T-cell (primary cell): ENCODE measurements at places on chromosomes 3 and 15.
A peak's percentile ranks its signal among the peaks of the same experiment; 100 is the strongest.

DNA sequence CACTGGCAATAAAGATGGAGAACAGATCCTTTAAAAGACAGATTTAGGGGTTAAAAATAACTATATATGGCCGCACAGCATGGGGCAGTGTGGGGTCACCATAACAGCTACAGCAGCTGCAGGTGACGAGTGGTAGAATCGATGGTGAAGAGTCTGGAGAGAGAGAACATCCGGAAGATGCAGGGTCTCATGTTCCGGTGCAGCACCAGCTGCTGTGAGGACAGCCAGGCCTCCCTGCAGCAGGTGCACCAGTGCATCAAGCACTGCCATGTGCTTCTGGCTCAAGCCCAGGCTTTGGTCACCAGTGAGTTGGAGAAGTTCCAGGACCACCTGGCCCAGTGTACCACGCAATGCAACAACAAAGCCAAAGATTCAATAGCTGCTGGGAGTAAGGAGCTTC lies 93.7 kb upstream of the IMPG2 start:
- no peak for DNase-seq

DNA sequence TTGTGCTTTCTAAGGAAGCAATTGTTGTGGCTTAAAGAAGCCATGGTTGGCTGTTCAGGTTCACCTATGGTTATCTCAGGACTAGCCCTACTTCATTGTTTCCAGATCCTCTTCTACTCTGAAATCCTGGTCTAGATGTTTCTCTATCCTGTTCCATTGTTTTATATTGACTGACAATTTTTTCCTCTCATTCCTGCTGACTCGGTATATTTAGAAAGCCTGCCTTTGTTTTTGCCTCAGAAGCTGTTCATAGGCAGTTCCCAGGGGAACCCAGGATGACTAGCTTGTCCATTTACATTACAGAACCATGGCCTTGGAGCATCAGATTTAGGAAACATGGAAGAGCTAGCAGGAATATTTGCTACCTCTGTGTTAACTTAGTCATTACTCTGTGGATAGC lies 64.0 kb downstream of the SLC9C1 start:
- no peak for DNase-seq

DNA sequence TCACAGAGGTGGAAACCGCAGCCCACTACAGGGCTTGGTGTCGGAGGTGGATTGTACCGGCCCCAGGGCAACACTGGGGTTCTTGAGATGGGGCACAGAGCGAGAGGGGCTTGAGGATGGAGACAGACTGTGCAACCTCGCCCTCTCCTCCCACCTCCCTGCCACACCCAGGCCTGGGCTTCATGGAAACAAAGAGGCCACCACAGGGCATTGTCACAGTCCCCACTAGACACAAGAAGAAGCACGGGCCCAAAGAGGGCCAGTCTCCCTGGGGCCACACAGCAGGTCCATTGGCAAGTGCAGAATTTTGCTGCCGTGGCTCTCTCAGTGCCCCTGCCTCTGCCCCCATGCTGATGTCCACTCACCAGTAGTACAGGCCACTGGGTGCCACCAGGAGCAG lies 4.1 kb upstream of the CALML4 start:
- no peak for DNase-seq

DNA sequence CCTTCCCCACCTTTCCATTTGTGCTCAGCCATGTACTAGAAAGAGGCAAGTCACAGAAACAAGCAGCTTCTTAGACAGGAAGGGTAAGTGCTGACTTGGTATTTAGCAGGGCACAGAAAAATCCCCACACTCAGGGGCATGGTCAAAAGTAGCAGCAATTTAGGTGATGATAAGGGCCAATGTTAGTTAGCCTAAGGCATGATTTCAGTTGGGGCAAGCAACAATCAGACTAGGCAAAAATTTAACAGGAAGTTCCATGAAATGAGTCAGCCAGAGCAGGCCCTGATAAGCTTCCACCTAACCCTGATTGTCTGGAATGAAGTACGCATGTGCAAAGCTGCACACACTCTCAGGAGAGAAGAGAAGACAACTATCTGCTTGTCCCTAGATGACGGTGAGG lies 423.4 kb upstream of the UBE2E2 start:
- no peak for DNase-seq

DNA sequence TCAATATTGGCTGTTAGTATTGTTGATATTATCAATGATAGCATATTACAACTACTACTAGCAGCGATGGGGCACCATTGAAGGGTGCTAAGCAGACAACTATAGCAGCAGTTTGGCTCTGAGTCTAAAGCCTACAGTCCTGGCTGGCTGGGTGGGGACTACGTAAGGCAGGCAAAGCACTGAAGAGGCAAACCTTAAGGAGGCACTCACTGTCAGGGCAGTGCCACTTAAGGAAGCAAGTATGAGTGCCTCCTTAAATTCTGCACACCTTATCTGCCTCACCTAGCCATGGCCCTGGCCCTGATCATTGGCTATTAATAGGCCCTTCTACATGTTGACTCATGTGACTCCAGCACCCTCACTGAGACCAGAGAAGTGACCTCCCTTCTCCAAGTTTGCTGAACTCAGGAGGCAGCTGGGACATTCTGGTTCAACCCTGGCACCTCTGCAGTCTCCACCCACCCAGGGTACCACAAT lies 20.6 kb downstream of the CDCP1 start:
- no peak for DNase-seq

DNA sequence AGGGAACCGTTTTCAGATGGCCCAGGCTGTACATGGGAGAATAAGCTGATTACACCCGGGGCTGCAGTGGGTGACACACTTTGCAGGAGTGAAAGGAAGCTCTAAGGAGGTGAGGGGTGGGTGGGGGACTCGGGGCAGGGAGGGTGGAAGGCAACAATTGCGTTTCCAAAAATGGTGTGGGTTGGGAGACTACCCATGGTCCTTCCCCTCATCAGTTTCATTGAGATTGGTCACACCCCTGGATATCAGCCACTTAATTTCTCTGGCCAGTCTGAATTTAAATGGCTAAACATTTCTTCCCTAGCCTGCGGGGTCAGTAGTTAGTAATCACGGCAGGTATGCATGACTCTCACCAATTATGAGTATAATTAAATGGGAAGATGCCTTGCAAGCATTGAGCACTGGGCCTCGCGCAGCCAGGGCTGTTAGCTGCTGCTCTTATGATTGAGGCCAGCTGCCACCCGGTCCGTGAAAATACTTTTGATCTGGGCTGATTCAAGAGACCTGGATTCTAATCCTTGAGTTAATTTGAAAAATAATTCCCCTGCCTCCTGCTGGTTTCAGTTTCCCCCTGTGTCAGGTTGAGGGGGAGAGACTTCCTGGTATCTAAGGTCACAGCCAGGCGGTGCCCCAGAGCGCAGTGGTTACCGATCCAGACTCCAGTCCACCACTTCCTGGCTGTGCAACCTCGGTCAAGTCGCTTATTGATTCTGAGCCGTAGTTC lies 23.3 kb downstream of the SLC6A6 start:
- DNase-seq, result peak; percentile 39

DNA sequence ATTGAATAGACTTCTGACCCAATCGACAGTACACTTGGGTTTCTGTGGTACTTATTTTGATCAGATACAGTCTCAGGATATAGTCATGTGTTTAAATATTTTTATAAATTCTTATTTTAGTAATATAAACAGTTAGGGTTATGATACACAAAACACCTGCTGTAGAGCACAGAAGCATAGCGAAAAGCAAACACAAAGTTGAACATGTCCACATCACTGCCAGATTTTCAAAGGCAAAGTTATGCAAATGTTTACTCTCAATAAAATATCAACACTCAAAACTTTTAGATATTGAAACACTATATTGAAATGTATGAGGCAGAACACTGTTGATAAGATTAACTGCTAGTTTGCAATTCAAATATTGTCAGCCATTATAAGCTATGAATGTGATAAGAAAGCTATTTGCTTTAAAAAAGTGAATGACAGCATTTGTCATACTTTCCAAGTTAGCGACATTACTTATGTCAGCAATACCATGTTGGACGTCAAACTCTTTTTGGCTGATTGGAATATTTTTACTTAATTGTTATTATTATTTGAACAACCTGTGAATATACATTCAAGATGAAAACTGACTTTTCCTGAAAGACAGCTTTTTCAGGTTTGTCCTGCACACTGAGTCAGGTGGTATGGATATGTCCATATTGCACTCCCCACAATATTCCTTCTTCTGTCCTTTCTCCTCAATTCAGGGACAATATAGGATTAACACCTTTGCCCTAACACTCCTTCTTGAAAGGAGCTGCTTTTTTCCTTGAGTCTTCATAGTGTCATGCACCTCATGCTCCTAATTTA lies 367.1 kb downstream of the EPHA3 start:
- DNase-seq, result no peak

DNA sequence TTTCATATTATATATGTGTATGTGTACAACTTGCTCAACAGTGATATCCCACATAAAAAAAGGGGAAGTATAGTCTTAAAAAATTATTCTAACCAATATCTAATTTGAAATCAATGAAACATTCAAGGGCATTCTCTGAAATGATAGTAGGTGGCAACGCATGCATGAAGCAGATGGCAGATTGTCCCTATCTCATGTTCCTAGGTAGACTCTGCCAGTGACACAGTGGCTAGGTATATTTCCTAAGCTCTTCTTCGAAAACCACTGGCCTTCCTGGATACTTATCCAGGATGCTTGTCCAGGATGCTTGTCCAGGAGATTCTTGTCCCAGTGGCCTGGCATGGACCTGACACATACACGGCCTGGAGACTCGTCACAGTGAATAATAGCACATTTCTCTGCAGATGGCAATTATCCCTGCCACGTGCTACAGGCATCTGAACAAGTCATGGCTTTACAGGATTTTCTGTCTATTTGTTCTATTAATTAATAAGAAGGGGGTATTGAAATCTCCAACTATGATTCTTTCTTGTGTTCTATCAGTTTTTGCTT lies 54.9 kb downstream of the OCA2 start:
- DNase-seq, result no peak

- no peak for DNase-seq
Observed at GRCh38 chr3:10337323-10338163, 16.6 kb upstream of the SEC13 start.

DNA sequence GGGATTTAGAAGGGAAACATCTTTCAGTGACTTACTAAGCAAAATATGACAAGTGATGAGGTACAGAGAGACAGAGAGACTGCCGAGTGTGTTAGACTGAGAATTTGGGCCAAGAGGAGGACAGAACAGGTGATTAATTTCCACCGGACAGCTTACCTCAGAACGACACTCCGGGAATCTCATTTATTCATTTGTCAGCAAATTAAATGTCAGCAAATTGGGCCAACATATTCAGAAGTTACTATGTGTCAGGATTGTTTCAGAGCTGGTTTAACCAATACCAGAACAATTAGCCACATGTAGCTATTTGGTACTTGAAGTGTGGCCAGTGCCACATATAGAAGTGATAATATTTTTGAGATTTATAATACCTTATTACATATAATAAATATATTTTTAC lies 232.6 kb upstream of the CNTN3 start:
- DNase-seq, result no peak

DNA sequence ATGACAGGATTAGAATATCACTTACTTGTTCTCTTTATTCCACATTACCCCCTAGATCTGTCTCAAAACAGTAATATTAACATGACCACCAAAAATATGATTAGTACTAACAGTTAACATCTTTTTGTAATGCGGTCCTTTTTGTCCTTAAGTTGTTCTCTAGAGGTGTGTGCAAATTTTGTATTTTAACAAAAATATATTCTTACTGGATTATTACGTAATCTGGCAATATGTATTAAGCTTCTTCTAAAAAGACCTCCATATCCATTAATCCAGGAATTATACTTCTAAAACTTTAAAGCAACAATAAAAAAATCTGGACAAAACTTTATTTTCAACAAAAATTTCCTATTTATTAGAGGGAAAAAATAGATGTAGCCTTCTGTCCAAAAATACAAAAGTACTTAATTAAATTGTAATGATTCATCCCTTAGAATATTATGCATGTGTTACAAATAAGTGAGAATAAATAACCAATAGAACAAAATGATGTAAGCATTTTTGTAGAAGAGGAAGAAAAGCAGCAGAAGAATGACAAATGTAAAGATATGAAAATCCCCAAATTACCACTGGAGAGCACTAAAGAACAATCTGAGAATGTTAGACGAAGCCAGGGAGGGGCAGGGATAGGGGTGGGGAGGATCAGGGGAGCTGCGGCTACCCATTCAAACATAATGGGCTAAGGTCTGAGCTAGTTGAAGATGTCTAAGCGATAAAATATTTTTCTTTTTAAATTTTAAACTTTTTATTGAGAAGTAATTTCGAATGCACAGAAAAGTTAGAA lies 945.6 kb downstream of the MCTP2 start:
- no peak for DNase-seq

DNA sequence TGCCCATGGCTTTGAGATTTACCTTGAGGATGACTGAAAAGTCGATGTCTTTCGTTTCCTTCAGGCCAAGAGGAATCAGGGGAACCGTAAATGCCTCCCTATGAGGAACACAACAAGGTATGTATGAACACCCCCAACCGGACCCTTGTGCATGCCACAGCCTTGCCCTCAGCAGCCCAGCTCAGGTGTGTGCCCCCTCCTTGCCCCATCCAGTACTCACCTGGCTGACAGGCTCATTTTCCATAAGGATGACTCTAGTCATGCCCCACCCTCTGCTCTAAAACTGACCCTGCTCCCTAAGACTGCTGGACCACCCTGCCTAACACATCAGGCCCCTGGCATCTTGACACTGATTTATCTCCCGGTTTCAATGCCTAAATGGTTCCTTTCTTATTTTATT lies 270.0 kb downstream of the GOLGA6L6 start:
- no peak for DNase-seq

GRCh38 chr15:64842986-64843561 lies 1.4 kb downstream of the PLEKHO2 start:
- DNase-seq, result no peak

- DNase-seq, result no peak
Observed at GRCh38 chr3:135556174-135556573, 409.4 kb upstream of the PPP2R3A start.

GRCh38 chr15:40906991-40907802 lies 12.9 kb downstream of the VPS18 start:
- DNase-seq, result peak; percentile 47

DNA sequence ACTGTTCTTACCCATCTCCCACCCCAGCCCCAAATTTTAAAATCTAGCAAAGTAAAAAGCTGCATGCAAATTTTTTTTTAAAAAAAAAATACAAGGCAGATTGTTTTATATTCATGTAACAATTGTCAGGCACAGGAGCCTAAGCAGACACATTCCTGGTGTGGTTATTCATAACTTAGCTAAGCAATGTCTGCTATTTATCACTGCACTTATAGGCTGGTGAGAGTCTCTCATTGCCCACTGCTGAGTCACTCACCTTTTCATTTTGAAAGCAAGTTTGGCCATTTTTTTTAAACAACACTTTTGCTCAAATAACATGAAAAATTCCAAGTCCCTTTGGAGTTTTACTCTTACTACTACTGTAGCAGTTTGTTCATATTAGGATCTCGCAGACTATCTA lies 413.9 kb downstream of the RBMS3 start:
- no peak for DNase-seq

- no peak for DNase-seq
Observed at GRCh38 chr3:18385706-18386105, 39.4 kb downstream of the SATB1 start.

- DNase-seq, result no peak
Observed at GRCh38 chr3:131033480-131034080, 6.9 kb downstream of the NEK11 start.
